ENCODE measurements at places on chromosomes 16 and 17.

GRCh38 chr16:57791195-57791892 is 10.9 kb downstream of the KIFC3 start:
- no peak overlapping the region for H3K27ac ChIP-seq
- no peak overlapping the region for H3K4me3 ChIP-seq
- H3K36me3 ChIP-seq = no peaks in the 10 kb centered on the region

DNA sequence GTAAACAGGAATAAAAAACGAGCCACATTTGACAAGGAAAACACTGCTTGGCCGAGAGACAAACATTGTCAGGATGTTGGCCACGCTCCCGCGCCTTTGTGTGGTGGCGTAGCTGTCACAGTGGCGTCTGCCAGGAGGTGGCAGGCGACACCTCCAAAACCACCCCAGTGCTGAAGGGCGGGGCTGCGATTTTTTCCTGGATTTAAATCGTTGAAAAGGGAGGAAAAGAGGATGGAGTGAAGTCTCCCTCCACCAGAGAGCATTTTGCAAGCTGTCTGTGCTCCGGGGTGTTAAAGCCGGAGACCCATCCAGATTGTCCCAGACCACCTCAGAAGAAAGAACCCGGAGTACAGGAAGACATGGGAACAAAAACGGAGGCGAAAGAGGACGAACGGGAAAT is 12.7 kb downstream of the MRM3 start:
- H3K27ac ChIP-seq = peak overlapping the region; percentile 66
- peak; percentile 42 for DNase-seq
- H3K4me1 ChIP-seq = peaks cover 17% of the 10 kb centered on the region
- no peaks in the 10 kb centered on the region for H3K36me3 ChIP-seq
- no peaks in the 10 kb centered on the region for H3K27me3 ChIP-seq

DNA sequence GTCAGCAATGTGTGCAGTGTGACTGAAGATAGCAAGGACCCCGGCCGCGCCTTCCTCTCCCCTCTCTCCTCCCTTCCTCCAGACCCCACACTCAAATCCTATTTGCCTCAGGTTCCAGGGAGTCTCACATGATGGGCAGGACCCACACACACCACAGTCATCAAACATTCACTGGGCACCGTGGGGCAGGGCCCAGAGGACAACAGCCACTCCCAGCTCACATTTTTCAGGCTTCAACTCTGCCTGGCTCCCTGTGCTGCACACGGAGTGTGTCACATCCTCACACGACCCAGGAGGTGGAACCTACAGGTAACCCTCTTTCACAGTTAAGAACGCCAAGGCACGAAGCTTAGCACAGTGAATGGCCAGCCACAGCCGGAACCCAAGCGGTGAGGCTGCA is 30.5 kb downstream of the PEMT start:
- no peaks in the 10 kb centered on the region for H3K27me3 ChIP-seq
- no peaks in the 10 kb centered on the region for H3K4me1 ChIP-seq
- no peaks in the 10 kb centered on the region for H3K36me3 ChIP-seq
- DNase-seq = no peak
- H3K27ac ChIP-seq = no peak overlapping the region

- H3K36me3 ChIP-seq = no peaks in the 10 kb centered on the region
- peaks cover 1% of the 10 kb centered on the region for H3K27me3 ChIP-seq
- H3K27ac ChIP-seq = no peak overlapping the region
- H3K4me1 ChIP-seq = no peaks in the 10 kb centered on the region
- no peak for DNase-seq
- no peak overlapping the region for H3K4me3 ChIP-seq
Observed at GRCh38 chr17:13590441-13590840, 11.3 kb downstream of the HS3ST3A1 start.

- H3K36me3 ChIP-seq = no peaks in the 10 kb centered on the region
- no peak for DNase-seq
- H3K27ac ChIP-seq = no peak overlapping the region
- H3K4me1 ChIP-seq = no peaks in the 10 kb centered on the region
- H3K27me3 ChIP-seq = no peaks in the 10 kb centered on the region
Observed at GRCh38 chr17:55527540-55528118, 16.4 kb upstream of the SMIM36 start.

DNA sequence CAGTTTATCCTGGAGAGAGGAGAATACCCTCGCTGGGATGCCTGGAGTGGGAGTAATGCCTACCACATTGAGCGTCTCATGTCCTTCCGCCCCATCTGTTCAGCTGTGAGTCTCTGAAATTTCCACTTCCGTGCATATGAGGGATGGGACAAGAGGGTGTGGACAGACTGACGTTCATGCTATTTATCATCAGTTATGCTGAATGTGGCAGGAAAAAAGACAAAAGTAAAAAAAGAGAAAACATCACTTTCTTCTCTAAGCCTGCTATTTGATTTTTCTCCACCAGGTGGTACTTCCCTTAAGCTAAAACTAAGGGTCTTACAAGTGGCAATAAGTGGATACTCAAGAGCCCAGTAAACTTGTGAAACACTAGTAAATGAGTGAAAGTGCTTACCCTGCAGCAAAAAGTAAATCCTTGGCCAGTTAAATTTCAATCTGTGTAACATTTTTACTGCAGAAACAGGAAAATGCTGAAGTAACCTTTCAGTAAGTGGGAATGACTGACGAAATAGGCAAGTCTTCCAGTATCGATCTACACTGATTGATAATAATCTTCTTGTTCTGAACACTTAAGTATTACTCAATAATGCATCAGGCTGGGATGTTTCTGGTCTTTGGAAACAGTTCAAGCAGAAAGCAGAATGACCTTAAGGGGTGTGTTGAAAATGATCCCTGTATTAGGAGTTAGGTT is 5.6 kb downstream of the CRYBA1 start:
- no peak for DNase-seq
- no peaks in the 10 kb centered on the region for H3K27me3 ChIP-seq
- H3K36me3 ChIP-seq = no peaks in the 10 kb centered on the region
- 0 out of 2 replicates have a peak, but pooled peaks cover 3% of the 10 kb centered on the region for H3K4me1 ChIP-seq
- no peak overlapping the region for H3K27ac ChIP-seq

GRCh38 chr17:73325527-73325842 is 13.7 kb upstream of the CDC42EP4 start:
- no peaks in the 10 kb centered on the region for H3K4me1 ChIP-seq
- no peaks in the 10 kb centered on the region for H3K36me3 ChIP-seq
- no peaks in the 10 kb centered on the region for H3K27me3 ChIP-seq
- DNase-seq = no peak

- DNase-seq = no peak
- no peaks in the 10 kb centered on the region for H3K36me3 ChIP-seq
- no peaks in the 10 kb centered on the region for H3K4me1 ChIP-seq
- H3K27me3 ChIP-seq = no peaks in the 10 kb centered on the region
Observed at GRCh38 chr17:63911041-63911635, at the start of gene CSHL1. TSS of gene CSHL1 (minus strand) at chr17:63911258. CDS start at chr17:63911196, 62 bp downstream.

GRCh38 chr16:57906382-57907316 is 64.3 kb downstream of the CNGB1 start:
- no peaks in the 10 kb centered on the region for H3K27me3 ChIP-seq
- no peaks in the 10 kb centered on the region for H3K4me1 ChIP-seq
- DNase-seq = no peak
- no peak overlapping the region for H3K4me3 ChIP-seq
- no peak overlapping the region for H3K27ac ChIP-seq

- H3K27ac ChIP-seq = no peak overlapping the region
- DNase-seq = no peak
Observed at GRCh38 chr16:17002565-17002964, 468.2 kb downstream of the XYLT1 start.

GRCh38 chr16:19846436-19846835 is 38.2 kb downstream of the GPRC5B start:
- H3K4me3 ChIP-seq = no peak overlapping the region
- no peaks in the 10 kb centered on the region for H3K36me3 ChIP-seq
- H3K27ac ChIP-seq = no peak overlapping the region
- H3K27me3 ChIP-seq = no peaks in the 10 kb centered on the region

GRCh38 chr16:17453364-17454038 is 17.3 kb downstream of the XYLT1 start:
- no peaks in the 10 kb centered on the region for H3K4me1 ChIP-seq
- H3K4me3 ChIP-seq = no peak overlapping the region
- DNase-seq = no peak

DNA sequence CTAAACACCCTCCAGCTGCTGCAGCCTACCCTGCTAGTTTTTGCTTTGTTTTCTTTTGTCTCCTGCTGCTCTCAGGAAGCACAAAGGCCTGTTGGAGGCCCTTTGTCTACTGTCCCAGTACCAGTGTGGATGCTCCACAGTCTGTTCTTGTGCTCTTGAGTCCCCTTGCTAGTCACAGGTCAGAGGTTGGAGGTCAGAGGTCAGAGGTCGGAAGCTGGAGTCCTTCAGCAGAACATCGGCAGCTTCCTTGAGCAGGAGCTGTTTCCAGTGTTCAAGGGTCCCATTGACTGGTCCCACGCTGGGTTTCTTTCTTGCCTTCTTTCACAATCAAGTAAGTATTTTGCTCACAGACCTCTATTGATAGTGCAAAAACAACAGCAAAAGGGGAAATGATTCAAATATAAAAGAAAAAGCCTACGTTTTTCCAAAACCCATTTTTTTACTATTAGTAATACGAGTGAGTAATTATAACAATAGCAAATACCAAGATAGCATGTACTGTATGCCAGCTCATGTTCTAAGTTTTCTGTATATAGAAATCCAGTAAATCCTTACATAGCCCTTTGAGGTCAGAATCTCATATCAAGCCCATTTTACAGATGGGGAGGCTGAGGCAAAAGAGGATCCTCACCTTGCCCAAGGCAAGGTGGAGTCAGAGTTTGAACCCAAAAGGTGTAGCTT is 10.9 kb upstream of the IL34 start:
- no peak overlapping the region for H3K27ac ChIP-seq
- H3K36me3 ChIP-seq = no peaks in the 10 kb centered on the region
- no peak for DNase-seq
- H3K27me3 ChIP-seq = no peaks in the 10 kb centered on the region
- H3K4me1 ChIP-seq = no peaks in the 10 kb centered on the region

- no peak overlapping the region for H3K27ac ChIP-seq
- H3K36me3 ChIP-seq = no peaks in the 10 kb centered on the region
- H3K4me3 ChIP-seq = no peak overlapping the region
- DNase-seq = no peak
Observed at GRCh38 chr16:57753448-57754353, 18.1 kb downstream of the KATNB1 start.

DNA sequence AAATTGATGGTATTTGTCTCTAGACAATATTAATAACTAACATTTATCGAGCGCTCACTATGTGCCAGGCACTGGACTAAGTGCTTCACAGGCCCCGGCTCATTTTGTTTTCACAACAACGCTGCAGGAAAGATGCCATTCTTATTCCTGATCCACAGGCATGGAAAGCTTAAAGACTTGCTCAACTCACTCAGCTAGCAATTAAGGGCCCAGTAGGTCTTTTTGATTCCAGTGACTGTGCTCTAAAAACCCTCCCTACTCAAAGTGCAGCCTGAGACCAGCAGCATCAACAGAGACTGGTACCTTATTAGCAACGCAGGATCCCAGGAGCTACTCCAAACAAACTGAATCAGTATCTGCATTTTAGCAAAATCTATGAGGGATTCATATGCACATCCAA is 35.3 kb downstream of the CUEDC1 start:
- H3K4me3 ChIP-seq = no peak overlapping the region
- peak overlapping the region; percentile 51 for H3K27ac ChIP-seq
- DNase-seq = no peak
- no peaks in the 10 kb centered on the region for H3K27me3 ChIP-seq

DNA sequence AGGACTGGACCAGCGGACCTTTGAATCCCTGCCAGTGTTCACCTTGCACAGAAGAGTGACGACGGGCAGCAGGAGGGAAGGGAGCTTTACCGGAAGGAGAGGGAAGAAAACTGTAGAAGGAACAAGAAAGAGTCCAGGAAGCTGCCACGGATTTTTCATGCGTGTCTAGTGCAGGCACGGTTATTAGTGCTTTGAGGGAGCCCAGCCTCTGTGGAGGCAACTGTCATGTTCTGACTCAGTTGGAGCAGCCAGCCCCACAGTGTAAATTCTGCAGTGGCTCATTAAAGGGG is 6.5 kb upstream of the HOXB13 start:
- H3K27ac ChIP-seq = no peak overlapping the region
- no peaks in the 10 kb centered on the region for H3K4me1 ChIP-seq
- H3K27me3 ChIP-seq = no peaks in the 10 kb centered on the region
- H3K36me3 ChIP-seq = no peaks in the 10 kb centered on the region
- no peak for DNase-seq

GRCh38 chr16:21179126-21179982 is 20.9 kb downstream of the LDAF1 start:
- no peak overlapping the region for H3K27ac ChIP-seq
- no peaks in the 10 kb centered on the region for H3K4me1 ChIP-seq
- H3K4me3 ChIP-seq = no peak overlapping the region

GRCh38 chr16:67277999-67278772 is 1.1 kb upstream of the PLEKHG4 start:
- peak overlapping the region; percentile 48 for H3K27ac ChIP-seq
- peak overlapping the region; percentile 43 for H3K4me3 ChIP-seq
- H3K27me3 ChIP-seq = no peaks in the 10 kb centered on the region
- DNase-seq = no peak
- H3K36me3 ChIP-seq = no peaks in the 10 kb centered on the region

DNA sequence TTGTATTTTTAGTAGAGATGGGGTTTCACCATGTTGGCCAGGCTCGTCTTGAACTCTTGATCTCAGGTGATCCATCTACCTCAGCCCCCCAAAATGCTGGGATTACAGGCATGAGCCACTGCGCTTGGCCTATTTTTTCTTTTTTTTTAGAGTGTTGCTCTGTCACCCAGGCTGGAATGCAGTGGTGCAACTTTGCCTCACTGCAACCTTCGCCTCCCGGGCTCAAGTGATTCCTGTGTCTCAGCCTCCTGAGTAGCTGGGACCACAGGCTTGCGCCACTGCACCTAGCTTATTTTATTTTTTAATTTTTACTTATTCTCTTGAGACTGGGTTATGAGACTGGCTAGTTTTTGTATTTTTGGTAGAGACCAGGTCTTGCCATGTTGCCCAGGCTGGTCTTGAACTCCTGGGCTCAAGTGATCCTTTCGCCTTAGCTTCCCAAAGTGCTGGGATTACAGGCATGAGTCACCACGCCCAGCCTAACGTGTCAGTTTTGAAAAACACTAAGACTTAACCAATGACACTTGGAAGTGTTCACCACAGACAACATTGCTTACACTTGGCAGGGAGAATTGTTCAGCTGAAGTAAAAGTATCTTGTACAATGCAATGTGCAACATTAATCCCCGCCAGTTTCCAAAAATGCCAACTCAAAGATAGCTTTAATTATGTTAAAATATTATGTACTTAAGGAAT is 26.9 kb downstream of the ATAD5 start:
- no peaks in the 10 kb centered on the region for H3K27me3 ChIP-seq
- no peaks in the 10 kb centered on the region for H3K36me3 ChIP-seq
- no peak for DNase-seq
- no peaks in the 10 kb centered on the region for H3K4me1 ChIP-seq
- no peak overlapping the region for H3K27ac ChIP-seq
- no peak overlapping the region for H3K4me3 ChIP-seq

All from Panc1 (cell line).